Stimulated activated CD8-positive, alpha-beta memory T cell treated with anti-CD3 and anti-CD28 coated beads, Interleukin-15, amount 100 ng/mL, for 48 hours (primary cell): ENCODE measurements at places on chromosomes 2 and 18.

- DNase-seq, result no peak
Measured at GRCh38 chr2:52288596-52288995, 1256.7 kb upstream of the NRXN1 start.

- DNase-seq, result no peak
Measured at GRCh38 chr2:101296371-101296770, 12.1 kb downstream of the RNF149 start.

DNA sequence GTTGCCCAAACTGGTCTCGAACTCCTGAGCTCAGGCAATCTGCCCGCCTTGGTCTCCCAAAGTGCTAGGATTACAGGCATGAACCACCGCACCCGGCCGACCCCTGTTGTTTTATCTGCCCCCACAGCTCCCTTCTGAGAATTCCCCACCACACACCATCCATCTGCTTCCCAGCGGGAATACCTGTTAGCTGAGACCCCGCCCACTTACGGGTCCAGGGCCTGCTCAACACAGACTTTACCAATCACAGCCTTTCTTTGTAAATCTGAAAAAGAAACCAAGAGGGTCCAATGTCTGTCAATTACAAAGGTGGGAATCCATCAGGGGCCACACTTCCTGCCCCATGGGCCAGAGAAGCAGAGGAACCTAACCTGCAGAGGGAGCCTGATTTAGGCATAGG, 14.2 kb upstream of the CABLES1 start:
- DNase-seq, result no peak

- no peak for DNase-seq
Measured at GRCh38 chr2:62568983-62569837, 63.2 kb upstream of the TMEM17 start.

DNA sequence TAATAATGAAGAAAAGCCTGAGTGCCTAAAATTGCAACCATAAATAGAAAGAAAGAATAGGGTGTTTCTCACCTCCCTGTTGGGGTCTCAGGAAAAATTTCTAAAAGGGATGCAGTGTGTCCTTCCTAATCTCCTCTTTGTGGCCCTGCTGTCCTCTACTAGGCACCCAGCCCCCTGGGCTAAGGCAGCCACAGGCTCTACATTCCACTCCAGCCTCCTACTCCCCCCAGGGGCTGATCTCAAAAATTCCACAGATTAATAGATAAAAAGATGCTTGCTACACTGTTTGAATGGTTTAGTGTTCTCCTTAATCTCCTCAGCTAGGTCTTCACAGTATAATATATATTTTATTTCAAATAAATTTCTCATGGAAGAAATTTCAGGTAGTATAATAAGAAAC, 17.6 kb downstream of the SATB2 start:
- DNase-seq, result no peak

DNA sequence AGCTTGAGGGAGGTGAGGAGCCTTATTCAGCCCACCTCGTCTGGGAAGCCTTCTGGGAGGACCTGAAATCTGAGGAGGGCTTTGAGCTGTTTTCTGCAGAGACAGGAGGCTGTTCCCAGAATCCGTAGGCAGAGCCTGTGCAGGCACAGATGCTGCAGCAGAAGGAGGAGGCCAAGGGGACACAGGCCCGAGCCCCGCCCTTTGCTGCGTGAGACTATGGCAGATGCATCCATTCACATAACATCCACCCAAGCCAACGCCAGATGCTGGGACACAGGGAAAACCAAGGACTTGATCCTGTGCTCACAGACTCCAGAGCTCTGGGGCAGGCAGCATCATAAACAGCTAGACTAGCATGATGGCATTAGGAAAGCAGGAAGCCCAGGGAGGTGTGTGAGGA, 98.2 kb downstream of the KCNF1 start:
- no peak for DNase-seq

DNA sequence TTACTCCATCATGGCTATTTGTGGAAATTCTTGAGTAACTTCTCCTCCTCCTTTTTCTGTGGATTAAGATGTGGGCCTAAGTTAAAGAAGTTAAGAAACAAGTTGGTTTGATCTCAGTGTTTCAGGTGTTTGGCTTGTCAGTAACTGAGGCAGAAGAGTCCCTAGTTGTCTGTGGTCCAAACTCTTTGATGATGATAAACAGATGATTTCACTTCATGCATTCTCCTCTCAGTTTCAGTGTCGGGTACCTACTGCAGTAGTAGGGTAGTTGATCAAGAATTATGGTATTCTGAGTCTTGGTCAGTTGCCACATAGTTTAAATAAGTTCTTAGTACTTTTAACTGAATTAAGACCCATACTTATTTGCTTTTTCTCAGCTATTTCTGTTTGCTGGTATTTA, 85.6 kb downstream of the NCOA1 start:
- no peak for DNase-seq

DNA sequence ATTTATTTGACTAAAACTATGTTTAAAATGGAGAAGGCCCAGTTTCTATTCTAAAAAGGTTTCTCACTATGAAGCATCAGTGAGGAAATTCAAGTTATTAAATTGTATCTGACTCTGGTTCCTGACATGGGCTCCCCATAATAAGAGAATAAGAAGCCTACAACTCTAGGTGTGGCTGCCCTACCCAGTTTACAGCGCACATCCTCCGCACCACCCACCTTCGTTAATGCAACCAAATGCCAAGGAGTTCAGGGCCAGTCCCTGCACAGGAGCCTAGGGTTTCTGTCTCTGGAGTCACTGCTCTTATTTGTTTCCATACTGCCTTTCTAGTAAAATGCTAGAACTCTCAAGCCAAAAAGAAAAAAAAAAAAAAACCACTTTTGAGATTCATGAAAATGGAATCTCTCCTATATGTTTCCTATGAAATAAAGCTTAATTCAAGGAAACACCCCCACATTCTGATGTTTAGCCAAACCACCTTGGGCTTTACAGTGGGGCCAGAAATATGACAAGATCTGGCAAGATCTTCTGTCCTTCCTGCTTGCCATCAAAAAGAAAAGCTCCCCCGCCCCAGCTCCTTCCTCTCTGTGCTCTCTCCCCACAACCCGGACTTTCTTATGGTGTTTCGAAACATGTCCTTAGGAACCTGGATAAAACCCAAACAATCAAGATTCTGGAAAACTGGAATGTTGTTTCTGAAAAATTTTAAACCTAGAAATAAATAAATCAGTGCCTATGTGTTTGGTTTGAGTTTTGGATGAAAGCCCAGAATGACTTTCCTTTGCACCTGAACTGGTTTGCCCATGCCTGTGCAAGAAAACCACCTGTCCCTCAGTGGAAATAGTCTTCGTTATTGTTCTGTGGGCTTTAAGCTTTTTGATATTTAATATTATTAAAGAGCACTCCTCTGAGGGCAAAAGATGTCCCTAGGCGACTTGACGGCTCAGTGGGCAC, 136.7 kb downstream of the SP3 start:
- DNase-seq, result no peak

- DNase-seq, result no peak
Measured at GRCh38 chr2:15747603-15748471, 156.2 kb downstream of the DDX1 start.

DNA sequence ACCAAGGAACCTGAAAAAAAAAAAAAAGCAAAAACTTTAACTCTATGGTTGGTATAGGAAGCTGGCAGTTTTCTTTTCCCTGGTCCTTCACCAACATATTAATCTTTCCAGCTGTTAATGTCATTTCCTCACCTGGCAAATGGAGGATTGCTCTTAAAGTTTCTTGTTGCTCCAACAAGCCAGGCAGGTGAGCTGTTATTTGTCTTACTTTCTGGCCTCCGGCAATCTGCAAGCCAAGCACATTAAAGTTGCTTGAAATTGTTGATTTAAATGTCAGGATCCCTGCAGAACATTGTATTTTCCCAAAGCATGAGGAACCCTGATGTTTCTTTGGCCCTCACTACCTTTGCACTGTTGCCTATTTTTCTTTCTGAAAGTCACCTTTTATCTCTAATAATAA, 664.9 kb downstream of the METTL4 start:
- no peak for DNase-seq

DNA sequence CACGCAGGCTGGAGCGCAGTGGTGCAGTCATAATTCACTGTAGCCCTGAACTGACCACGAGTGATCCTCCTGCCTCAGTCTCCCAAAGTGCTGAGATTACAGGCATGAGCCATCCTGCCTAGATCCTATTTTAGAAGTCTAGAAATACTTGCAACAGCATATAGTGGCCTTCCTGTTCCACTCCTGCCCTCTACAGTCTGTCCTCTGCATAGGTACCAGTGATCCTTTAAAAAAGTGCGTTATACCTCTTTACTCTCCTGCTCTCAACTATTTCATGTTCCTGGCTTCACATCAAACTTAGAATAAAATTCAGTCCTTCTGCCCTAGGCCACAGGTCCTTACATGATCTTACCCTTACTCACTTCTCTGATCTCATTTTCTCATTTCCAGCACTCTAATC, 6.0 kb downstream of the COMMD1 start:
- no peak for DNase-seq

DNA sequence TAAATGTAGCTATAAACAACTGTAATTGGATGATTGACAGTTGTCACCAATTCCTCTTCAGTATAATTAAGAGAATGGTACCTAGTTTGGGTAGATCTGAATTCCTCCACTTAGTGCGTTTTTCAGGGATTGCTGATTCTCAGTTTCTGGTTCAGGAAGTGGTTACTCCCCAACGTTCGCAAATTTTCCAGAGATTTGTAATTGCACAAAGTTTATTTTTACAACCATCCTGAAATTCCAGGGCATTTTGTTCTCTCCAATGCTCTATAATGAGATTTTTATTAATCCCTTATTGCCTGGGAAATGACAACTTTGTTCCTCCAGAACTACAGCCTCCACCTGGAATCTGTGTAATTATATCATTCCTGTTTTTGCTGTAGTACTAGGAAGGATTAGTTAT, 710.6 kb upstream of the ZEB2 start:
- no peak for DNase-seq
